ENCODE measurements at places on chromosomes 7 and 10.

DNA sequence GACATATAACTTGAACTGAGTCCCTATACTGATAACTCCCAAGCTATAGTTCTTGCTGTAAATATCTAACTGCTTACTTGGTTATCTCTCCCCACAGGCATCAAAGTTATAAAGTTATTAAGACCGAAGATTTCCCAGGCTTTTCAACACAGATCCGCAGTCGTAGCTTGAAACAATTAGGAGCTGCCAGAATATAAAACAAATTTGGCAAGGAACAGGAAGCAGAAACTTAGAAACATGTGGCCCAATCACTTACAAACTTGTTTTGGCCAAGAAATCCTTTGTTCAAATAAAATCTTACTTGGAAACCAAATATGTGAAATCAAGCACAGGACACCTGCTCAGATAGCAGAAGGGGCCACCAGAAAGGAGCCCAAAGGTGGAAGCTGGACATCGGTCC lies 9.0 kb downstream of the SLC16A12 start:
- no peak for DNase-seq

- peak; percentile 29 for DNase-seq
Measured at GRCh38 chr7:7223250-7223649, 40.9 kb downstream of the C1GALT1 start.

DNA sequence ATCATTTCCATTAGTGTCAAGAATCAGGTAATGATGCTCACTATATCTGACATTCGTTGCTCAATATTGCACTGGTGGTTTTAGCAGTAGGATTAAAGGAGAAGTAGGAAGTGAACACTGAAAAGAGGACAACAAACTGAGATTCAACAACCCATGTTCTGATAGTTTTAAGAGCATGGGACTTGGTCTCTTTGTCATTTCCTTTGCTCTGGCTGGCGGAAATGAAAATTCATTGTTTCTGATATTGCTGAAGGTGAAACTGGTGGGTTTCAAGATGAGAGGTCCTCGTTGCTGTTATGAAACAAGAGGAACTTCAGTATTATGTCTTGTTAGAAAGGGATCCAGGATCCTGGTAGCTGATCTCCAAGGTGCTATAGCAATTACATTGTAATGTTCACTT lies 129.0 kb downstream of the DNAH11 start:
- no peak for DNase-seq

DNA sequence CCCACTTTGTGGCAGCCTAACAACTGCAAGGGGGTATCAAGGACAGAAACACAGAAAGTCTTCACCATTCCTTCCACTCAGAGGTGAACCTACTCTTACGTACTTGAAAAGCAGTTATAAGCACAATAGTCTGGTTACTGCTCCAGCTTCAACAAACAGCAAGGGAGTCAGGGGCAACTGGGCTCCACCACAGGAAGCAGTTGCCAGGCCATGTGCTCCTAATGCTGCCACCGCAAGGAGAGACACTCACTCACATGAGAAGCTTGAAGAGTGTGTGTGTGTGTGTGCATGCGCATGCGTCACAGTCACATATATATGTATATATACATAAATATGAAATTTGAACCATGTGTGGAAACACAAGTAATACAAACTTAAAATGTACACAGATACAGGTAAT lies 65.5 kb downstream of the GRB10 start:
- no peak for DNase-seq

GRCh38 chr10:22992075-22992474 lies 64.2 kb downstream of the ARMC3 start:
- DNase-seq: peak; percentile 16

DNA sequence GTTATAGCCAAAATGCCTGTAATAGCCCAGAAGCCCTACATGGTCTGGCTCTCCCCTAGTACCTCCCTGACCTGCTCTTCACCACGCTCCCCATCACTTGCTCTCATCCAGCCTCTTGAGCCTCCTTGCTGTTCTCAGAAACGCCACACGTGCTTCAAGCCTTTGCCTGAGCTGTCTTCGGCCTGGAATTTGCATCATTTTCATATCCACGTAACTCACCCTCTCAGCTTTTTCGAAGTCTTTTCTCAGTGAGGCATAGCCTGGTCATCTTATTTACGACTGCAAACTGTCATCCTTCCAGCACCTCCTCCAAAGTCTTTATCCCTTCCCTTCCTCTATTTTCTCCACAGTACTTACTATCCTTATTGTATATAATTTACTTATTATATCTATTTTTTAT lies 151.0 kb upstream of the AHR start:
- DNase-seq: no peak

- DNase-seq: peak; percentile 45
Measured at GRCh38 chr10:47182934-47183703, 116.9 kb upstream of the GDF10 start.

DNA sequence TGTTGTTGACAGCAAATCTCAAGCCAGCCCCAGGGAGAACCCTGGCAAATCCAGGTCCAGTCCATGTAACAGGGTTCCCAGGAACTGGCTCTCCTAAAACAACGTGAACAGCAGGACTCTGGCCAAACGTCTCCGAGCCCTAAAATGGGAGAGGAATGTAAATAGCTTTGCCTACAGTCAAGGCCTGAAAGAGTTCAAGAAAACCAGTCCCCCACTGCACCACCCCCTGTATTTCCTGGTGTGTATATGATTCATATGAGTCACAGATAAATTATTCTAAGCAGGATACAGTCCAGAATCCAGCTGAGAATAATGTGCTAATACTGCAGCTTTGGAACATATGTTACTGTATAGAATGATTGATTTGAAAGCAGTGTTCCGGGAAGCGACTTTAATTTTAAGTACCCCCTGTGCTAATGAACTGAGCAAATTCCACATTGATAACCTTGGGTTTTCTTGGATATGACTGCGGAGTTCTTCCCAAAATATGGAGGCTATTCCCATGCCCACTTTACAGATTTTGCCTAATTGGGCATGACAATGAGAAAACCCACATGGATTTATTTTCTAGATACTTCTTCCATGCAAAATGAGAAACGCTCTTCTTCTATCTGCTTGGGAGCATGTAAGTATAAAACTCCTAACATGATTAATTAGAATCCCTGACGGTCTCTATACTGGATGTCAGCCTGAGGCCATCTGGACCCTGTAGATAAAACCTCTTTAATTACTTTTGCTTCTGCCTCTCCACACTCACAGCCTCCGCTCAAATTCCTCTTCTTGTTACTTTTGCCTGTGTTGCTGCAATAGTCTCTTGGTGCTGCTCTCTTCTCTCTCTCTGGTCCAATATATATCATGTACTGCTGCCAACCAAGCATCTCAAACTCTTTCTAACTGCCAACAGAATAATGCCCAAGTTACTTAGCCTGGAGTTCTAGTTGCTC lies 50.2 kb downstream of the LAMB4 start:
- DNase-seq: no peak

DNA sequence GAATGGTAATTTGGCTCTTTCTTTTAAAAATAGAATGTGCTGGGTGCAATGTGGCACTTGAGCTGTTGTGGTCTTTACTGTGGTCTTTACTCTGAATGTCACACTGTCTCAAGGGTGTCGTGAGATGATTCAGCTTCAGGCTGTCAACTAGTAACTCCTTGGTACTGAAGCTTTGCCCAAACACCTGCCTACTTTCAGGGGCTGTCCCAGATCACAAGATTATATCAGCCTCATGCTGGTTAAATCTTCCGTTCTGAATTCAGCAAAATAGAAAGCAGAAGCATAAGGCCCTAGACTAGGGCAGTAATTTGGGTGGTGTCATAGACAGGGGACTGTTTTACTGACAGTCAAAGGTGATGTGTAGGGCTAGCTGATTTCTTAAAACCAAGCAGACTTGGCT lies 110.9 kb downstream of the BAMBI start:
- no peak for DNase-seq

GRCh38 chr10:118922226-118922625 lies 107.3 kb upstream of the NANOS1 start:
- DNase-seq: no peak

DNA sequence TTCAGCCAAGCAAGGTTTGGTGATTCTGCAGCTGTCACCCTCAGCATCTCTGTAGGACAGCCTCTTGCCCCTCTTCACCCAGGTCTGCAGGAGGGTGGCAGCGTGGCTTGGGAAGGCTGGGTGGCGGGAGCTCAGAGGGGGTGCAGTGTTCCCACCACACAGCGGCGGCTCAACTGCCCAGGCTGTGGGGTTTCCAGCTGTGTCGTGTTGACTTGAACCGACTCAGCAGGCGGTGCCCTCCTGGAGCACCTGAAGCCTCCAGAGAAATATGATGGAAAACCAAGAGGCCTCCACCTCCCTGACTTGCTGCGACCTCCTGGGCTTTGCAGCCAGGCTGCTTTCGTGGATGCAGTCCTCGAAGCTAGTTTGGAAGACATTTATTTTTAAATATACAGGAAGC lies 68.0 kb upstream of the KLF6 start:
- no peak for DNase-seq
